ENCODE measurements at places on chromosomes 4 and X. TPM values are rescaled to one million over a fixed set of nuclear protein-coding genes. Genes with fewer than 3 reads are reported as not detected.

Gene FATE1
- total RNA-seq = not detected

Gene ADH1A
- total RNA-seq = 0.48 TPM

Gene RPS6KA6
- total RNA-seq = 2.2 TPM

Gene CTAG1A
- total RNA-seq = not detected

Gene SCRG1
- 15.2 TPM for total RNA-seq

Gene GATA1
- not detected for total RNA-seq

Gene SPANXA1
- total RNA-seq = not detected

Gene PDLIM3
- 361 TPM for total RNA-seq

Gene FAM47E
- 4.3 TPM for total RNA-seq

Gene HS6ST2
- 23.4 TPM for total RNA-seq

Gene NEIL3
- total RNA-seq = 2.6 TPM

Gene IL15
- total RNA-seq = 7.2 TPM

Gene TGIF2LX
- 0.72 TPM for total RNA-seq

Gene IL2
- total RNA-seq = not detected

Gene ASMT
- total RNA-seq = not detected

Gene MAGEB2
- total RNA-seq = not detected

Gene RPA4
- total RNA-seq = 3.4 TPM

Gene ZNF711
- 10.4 TPM for total RNA-seq

Gene MXRA5
- total RNA-seq = 21.4 TPM

Gene GPC4
- 17.1 TPM for total RNA-seq

Gene REPS2
- 5.3 TPM for total RNA-seq

Gene MAGEB10
- total RNA-seq = 2.4 TPM

Gene FAM53A
- not detected for total RNA-seq

Gene DGKQ
- 5.3 TPM for total RNA-seq

Gene TSPAN7
- total RNA-seq = 3.9 TPM

Gene LONRF3
- total RNA-seq = not detected

Gene HERC5
- 0.72 TPM for total RNA-seq

Gene HDAC8
- 51.0 TPM for total RNA-seq

Gene TIMM17B
- total RNA-seq = 25.3 TPM

Gene DACH2
- 4.8 TPM for total RNA-seq

Gene POLR2B
- 108 TPM for total RNA-seq

Gene CT45A1
- not detected for total RNA-seq

Gene GPR34
- total RNA-seq = 44.5 TPM

Gene SPATA18
- total RNA-seq = 2.9 TPM

Gene SUV39H1
- 4.6 TPM for total RNA-seq
